ENCODE measurements at places on chromosomes 13 and 19. TPM values are rescaled to one million over a fixed set of nuclear protein-coding genes. Genes with fewer than 3 reads are reported as not detected.

The CSNK1A1L gene
- total RNA-seq: not detected

The FGF22 gene
- total RNA-seq: not detected

The ZNF723 gene
- not detected for total RNA-seq

The VSTM2B gene
- not detected for total RNA-seq

The TSHZ3 gene
- 2.6 TPM for total RNA-seq

The KLHL1 gene
- total RNA-seq: not detected

The CYP2F1 gene
- total RNA-seq: not detected

The SPACA4 gene
- total RNA-seq: not detected
